Activated CD4-positive, alpha-beta T cell treated with anti-CD3 and anti-CD28 coated beads for 36 hours (primary cell): ENCODE measurements at places on chromosomes 1 and 21.
A peak's percentile ranks its signal among the peaks of the same experiment; 100 is the strongest.

DNA sequence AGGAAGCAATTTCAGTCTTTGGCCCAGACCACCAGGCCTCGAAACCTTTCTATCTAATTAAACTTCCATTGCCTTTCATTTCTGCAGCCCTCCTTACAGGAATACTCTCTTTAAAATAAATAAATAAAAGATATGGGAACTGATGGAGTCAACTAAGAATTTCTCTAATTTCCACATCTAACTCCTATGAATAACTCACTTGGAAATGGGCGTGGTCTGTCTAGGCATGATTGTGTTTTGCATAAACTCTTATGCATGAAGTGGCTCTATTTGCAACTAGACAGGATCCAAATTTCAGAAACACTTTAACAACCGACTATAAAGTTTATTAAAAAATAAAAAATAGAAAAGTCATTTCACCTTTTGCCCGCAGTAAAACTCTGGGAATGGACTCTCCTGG, 199.5 kb downstream of the ADSS2 start:
- no peak for DNase-seq

- peak; percentile 64 for DNase-seq
These were observed 57.5 kb upstream of the EPS8L3 start for GRCh38 chr1:109821221-109821669.

GRCh38 chr1:108848806-108849205, 8.1 kb downstream of the AKNAD1 start:
- DNase-seq: no peak

DNA sequence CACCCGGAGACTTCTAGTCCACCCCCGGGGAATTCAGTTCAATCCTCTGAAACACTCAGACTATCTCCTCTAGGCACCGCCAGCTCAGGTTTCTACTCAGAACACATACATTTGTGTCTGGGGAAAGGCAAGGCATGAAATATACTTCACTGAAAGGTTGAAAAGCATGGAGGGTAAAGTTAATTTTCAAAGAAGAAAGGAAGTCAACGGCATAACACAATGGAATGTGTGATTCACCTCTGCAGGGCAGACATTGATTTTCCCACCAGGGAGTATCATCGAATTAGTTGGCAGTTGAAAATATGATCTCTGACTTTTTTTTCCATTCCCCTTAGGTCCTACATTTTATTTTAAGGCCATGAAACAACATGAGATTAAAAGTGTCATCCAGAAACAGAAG, 669.4 kb downstream of the SMYD3 start:
- no peak for DNase-seq

DNA sequence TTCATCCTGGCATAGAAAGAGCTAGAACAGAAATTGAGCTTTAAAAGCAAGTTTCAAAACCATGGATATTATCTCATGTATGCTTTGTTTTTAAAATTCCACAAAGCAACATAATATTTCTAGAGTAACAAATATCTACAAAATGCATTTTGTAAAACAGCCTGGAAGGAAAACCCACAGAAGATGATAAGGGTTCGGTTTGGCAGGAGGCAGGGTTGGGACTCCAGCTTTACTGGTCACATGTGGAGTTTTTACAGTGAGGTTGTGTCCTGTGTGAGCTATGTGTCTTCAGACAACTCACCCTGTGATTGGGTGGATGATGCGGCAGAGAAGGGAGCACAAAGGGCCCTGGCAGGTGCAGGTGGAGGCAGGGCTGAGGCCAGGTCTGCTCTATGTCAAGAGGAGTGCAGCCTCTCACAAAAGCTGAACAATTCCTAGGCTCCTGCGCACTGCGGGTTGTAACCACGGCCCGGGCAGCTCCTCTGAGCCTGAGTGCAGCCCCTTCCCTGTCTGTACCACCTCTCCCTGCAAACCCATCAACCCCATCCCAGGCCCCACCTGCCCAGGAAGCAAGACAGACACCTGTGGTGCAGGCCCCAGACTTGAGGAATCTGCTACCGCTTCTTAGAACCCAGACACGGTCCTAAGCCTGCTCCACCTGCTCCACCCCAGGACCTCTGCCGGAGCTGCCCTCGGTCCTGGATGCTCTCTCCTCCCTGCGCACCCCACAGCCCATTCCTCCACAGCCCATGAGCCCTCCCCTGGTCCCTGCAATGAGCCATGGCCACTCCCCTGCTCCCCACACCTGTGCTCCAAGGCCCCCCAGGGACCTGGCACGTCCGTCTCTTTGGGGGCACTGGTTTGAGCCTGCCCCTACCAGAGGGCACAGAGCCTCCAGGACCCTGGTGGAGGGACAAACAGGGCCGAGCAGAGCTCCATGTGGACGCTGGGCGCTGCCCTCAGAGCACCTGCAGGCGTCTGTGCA, 2.8 kb upstream of the COL18A1 start:
- no peak for DNase-seq

- DNase-seq: peak; percentile 9
These were observed 13.7 kb downstream of the GLIS1 start for GRCh38 chr1:53725238-53725689.

DNA sequence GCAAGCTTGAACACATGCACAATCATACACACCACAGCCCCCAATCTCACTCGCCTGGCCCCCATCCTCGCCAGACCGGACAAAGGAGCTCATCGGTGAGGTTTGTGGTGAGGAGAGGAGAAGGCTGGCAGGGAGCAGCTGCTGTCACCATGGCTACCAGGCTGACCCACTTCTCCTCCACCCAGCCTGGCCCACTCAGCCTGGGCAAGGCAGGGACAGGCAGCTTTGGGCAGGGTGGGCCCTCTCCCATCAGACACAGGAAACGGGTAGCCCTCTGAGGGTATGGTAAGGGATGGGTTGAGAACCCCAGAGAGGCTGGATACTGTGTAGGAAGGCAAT, 15.9 kb downstream of the RIMS3 start:
- no peak for DNase-seq

- DNase-seq: no peak
These were observed 192.3 kb downstream of the KCNT2 start for GRCh38 chr1:196415978-196416377.
